ENCODE measurements at places on chromosomes 5 and 9.

- DNase-seq, result no peak
Measured at GRCh38 chr5:93296338-93296737, 284.7 kb downstream of the NR2F1-AS1 start.

- no peak for DNase-seq
Measured at GRCh38 chr9:91948101-91948596, 1.9 kb downstream of the ROR2 start.

GRCh38 chr9:129834489-129835127, 467 bp downstream of the C9orf78 start:
- DNase-seq, result no peak

GRCh38 chr9:87461256-87461655, 36.4 kb upstream of the DAPK1 start:
- DNase-seq, result no peak

GRCh38 chr9:127741831-127742434, 6.8 kb upstream of the TOR2A start:
- no peak for DNase-seq

- DNase-seq, result no peak
Measured at GRCh38 chr9:69036799-69037198, 1.2 kb downstream of the FXN start.

- peak; percentile 45 for DNase-seq
Measured at GRCh38 chr9:34403554-34404380, 27.1 kb upstream of the MYORG start.

- peak; percentile 19 for DNase-seq
Measured at GRCh38 chr5:113663879-113664541, 150.5 kb downstream of the YTHDC2 start.
